ENCODE measurements at places on chromosomes 7 and 10.

GRCh38 chr10:112820320-112820719 lies 129.7 kb upstream of the TCF7L2 start:
- DNase-seq: no peak

DNA sequence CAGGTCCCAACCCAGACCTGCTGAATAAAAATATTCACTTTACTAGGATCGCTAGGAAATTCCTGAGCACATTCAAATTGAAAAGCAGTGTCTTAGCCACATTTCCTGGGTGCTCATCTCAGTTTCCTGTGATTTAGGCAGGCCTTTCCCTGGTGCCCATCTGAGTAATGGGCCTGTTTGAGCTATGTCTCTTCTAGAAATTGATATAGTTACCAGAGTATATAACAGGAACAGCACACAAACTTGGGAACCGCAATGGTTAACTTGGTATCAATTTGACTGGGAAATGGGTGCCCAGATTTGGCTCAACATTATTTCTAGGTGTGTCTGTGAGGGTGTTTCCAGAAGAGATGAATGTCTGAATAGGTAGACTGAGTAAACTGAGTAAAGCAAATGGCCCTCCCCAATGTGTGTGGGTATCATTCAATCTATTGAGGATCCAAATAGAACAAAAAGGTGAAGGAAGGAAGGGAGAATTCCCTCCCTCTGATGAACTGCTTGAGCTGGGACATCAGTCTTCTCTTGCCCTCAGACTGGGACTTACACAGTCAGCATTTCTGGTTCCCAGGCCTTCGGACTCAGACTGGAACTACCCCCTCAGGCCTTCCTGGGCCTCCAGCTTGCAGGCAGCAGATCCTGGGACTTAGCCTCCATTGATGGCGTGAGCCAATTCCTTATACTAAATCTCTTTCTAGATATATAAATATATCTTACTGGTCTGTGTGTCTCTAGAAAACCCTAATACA lies 99.1 kb downstream of the CCDC71L start:
- DNase-seq: no peak

- no peak for DNase-seq
These were observed 433.2 kb upstream of the MGMT start for GRCh38 chr10:129033790-129034272.

- no peak for DNase-seq
These were observed 242.8 kb downstream of the TCERG1L start for GRCh38 chr10:131068760-131069159.

DNA sequence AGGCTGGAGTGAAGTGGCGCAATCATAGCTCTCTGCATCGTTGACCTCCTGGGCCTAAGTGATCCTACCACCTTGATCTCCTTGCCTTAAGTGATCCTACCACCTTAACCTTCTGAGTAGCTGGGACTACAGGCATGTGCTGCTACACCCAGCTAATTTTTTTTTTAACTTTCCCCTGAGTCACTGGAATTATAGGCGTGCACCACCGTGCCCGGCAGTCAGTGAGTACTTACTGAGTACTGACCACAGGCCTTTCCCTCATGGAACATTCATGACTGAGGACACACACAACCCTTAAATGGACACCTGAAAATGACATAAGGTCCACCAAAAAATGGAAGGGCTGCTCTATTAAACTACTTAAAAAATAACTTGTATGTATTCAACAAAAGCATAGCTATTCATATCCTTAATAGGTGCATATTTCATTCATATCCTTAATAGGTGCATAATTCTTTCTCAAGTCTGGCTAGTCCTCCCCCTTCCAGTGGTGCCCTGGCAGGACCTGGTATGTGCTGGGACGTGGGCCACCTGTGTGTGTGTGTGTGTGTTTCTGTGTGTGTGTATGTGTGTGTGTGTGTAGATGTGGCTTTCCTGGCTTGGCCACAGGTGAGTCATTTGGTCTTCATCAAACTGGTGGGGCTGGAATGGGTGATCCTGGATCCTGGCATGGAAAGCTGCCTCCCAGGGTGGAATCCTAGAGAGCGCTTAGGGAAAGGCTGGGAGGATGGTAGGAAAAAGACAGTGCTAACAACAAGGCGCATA lies 3.5 kb downstream of the FAM180A start:
- DNase-seq: peak; percentile 95

All from M059J (cell line).